Stimulated activated CD8-positive, alpha-beta memory T cell treated with anti-CD3 and anti-CD28 coated beads, Interleukin-4, amount 100 ng/mL, for 24 hours (primary cell): ENCODE measurements at places on chromosomes 11 and 22.

GRCh38 chr11:69302447-69303020, 8.6 kb downstream of the MYEOV start:
- DNase-seq = no peak

- DNase-seq = no peak
Measured at GRCh38 chr11:82959987-82960778, 58.6 kb downstream of the DDIAS start.

- DNase-seq = no peak
Measured at GRCh38 chr11:125270711-125271110, 106.2 kb downstream of the PKNOX2 start.

GRCh38 chr11:64083398-64084080, 47.8 kb downstream of the FLRT1 start:
- no peak for DNase-seq

DNA sequence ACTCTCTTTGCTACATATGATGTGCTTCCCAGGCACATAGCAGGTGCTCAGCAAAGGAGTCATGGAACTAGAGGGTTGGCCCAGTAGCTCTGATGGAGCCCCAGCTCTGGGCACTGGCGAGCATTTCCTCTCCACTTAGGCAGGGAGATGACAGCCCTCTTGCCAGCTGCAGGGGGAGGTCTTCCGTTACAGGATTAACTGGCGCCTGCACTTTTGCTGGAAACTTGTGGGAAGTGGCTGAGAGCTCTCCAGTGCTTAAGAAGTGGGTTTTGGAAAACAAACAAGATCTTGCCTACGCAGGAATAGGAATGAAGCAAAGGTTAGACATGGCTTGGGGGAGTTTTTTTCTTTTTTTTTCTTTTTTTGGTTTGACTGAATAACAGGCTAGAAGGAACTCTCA, 75.5 kb downstream of the MICAL2 start:
- DNase-seq = no peak

GRCh38 chr22:49079743-49080500, 747.8 kb downstream of the BRD1 start:
- no peak for DNase-seq

DNA sequence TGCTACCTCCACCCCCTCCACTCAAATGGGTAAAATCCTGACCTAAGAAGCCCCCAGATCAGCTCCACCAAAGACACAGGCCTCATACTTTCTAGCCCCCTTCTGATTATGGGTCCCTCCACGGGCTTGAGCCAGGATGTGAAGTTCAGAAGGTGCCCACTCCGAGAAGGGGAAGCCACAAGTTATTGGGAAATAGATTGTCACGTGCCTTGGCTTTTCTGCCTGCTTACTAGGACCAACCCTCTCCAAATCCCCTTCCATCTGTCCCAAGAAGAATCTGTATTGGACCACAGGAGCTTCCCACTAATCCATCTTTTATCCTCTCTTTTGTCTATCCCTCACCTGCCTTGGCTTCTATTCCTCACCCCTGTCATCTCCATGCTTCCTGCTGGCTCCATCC, 3.0 kb upstream of the NRGN start:
- no peak for DNase-seq

DNA sequence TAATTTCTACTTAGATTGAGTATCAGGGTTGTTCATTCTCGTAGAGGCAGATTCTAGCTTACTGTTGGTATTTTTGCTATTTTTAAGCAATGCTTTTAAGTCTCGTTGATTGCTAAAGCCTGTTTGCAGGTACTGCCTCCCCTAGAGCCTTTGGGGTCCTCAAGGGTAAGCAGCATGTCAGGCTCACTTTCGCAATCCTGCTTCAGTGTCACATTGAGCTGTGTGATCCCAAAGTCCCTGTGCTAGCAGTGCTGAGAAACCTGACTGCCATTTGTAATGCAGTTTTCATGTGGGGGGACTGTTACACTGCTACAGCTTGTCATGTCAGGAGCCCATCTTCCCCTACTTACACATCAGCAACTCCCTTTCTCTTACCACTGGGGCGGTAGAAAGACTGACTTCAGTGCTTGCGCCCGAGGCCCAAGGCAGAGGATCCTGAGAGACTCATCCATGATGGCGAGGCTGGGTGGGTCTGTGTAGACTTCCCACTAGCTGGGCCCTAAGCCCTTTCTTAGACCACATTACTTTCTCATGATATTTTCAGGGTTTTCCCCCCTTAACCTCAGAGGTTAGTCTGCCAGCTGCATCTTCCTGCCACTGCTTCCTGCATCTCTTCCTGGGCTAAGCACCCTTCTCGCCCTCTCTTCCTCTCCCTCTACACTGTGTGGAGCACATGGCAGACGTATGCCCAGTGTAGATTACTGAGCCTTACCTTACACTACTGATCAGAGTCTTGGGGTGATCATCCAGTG, 40.8 kb upstream of the ST14 start:
- peak; percentile 11 for DNase-seq

DNA sequence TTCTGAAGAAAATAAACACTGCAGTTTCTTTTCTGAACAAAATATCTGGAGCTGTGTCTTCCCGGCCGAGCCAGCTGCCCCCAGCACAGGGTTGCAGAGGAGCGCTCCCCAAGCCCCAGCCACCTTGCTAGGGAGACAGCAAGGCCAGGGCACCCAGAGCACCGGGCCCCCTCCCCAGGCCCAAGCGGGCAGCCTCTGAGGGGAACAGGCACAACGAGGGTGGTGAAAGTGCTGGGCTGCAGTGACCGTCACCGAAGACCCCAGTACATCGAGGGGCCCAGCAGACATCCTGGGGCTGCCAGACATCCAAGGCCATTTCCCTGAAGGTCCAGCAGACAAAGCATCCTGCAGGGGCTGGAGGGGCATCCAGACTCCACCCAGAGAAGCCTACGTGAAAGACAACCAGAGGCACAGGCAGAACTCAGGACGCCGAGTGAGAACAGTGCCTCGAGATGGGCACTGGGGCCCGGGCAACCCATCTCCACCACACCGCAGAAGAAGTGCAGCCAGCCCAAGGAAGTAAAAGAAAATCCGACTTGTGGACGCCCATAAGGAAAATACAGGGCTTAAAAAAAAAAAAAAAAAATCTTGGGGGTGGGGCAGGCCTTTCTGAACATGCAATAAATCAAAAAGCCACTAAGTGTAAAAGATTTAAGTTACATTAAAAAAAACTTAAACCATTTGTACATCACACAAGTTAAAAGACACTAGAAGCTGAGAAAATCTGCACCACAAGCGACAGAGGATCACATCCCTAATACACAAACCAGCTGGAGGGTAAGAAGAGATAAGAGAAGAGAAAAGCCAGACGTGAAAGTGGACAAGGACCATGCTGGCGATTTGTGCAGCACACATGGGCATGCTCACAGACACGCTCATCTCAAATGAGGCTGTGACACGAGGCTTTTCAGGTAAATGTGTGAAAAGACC, 36.0 kb upstream of the COMT start:
- no peak for DNase-seq

DNA sequence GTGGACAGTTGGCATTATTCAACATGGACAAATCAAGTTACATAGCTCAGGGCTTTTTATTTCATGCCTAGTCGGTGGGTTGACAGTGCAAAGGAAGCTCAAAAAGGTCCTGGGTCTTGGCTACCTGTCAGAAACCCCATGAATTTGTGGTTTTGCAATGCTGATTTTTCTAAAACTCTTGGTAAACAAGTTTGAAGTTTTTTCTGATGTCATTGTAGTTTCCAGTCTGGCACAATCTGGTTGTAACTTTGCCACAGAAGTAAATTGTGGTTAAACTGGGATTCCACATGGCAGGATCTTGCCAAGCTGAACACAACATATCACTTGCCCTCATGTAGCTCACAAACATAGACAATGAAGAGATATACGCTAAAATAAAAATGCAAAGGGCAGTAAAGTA, 100.8 kb downstream of the EHF start:
- DNase-seq = no peak

- no peak for DNase-seq
Measured at GRCh38 chr11:14656536-14657457, 13.2 kb downstream of the PDE3B start.

DNA sequence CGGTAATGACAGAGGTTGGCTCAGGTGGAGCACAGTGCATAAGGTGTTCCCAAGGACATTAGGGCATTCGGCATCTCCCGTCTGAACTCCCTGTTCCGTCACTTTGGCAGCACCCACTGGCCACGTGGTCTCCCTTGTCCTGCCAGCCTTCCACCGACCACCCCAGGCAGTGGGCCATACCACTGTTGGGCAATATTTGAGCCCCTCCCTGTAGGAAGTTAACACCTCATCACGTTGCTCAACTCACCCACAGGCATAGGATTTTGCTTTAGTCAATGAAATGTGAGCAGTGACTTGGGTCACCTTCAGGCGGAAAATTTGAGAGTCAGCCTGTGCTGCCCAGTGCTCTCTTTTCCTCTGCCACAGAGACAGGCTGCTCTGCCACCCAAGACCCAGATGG, 44.0 kb downstream of the SERPINH1 start:
- DNase-seq = no peak

DNA sequence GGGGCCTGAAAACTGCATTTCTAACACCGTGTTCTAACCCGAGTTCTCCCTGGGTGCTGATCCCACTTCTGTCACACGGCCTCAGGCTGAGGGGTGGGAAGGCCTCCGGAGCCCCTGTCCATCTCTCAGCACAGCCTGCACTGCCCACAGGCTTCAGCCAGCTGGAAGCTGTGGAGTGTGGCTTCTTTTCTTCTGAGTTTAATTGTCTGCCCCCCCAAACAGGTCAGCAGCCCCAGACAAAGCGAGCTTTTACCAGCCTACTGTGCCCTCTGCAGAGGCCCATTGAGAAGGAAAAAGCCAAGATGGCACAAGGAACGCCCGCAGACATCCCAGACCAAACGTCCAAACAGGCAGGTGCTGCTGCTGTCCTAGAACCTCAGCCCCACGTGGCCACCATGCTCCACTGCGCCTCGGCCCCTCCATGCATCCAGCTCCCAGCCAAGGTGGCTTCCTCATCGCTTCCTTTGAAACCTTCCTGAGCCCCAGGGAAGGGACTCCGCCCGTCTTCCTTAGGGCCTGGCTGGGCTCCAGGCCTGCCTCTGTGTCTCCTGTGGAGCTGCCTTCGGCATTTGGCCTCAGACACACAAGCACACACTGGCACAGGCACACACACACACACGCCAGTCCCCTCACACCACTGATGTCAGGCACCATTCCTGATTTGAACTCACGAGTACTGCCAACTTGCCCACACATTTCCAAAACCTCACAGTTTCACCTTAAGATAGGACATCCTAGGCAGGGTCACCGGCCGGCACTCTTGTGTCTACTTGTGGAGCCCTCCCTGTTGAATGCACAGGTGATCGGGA, 1.7 kb downstream of the MOB2 start:
- no peak for DNase-seq
